Dorsolateral prefrontal cortex (tissue), 122 donors: ENCODE measurements at places on chromosomes 6 and 20.

GRCh38 chr6:159467473-159468041 lies 225.5 kb downstream of the SOD2 start:
- no peak for DNase-seq

DNA sequence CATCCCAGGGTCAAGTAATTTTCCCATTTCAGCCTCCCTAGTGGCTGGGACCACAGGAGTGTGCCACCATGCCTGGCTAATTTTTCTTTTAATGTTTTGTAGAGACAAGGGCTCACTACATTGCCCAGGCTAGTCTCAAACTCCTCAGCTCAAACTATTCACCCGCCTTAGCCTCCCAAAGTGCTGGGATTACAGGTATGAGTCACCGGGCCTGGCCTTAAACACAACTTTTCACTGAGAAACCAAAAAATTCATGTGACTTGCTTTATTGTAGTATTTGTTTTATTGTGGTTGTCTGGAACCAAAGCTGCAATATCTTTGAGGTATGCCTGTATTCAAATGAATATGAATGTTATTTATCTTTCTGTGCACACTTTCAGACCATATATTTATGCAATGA lies 72.2 kb downstream of the RWDD2A start:
- DNase-seq = no peak

DNA sequence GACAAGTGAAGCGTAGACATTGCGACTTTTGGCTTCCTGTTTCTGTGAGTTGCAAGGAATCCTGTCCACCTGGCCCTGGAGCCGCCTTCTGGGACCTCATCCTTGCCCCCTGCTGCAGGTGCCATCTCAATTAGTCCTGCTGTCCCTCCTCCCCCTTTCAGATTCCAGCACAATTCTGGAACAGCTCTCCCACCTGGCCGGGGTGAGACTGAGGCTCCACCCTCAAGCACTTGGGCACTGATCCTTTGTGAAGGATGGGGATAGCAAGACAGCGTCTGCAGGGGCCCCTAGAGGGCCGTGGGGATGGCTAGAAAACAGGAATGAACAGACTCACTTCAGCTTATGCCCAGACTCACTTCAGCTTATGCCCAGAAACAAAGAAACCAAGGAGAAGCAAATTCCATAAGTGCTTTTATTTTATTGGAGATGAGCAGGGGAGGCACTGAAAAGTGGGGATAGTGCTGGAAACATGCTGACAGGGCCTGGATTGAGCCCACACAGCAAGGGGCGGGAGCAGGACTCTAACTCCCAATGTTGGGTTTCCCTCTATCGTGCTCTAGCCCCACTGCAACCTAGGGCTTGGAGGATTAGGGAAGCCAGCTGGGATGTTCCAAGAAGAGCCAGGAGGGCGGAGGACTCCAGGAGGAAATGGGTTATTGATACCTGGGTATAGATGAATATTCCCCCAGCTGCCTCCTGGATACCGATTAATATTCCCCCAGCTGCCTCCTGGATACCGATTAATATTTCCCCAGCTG lies 1.4 kb downstream of the C6orf15 start:
- no peak for DNase-seq

DNA sequence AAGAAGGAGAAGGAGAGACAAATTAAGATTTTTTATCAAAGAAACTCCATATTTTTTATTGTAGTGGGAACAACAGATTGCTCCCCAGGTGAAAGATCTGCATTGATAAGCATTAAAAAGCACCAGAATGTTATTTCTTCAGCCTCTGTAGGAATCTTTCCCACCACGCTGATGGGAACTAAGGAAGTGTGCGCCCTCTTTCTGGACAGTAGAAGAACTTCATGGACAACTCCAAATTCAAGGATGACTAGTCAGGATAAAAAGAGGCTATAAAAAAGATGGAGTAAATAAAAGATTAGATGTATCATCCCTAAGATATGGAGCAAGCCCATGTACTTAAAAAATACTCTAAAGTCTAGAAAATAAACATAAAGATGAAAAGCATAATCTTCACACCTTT lies 45.8 kb upstream of the PAK5 start:
- no peak for DNase-seq

- no peak for DNase-seq
Measured at GRCh38 chr6:170221753-170222400, 69.0 kb downstream of the DLL1 start.

DNA sequence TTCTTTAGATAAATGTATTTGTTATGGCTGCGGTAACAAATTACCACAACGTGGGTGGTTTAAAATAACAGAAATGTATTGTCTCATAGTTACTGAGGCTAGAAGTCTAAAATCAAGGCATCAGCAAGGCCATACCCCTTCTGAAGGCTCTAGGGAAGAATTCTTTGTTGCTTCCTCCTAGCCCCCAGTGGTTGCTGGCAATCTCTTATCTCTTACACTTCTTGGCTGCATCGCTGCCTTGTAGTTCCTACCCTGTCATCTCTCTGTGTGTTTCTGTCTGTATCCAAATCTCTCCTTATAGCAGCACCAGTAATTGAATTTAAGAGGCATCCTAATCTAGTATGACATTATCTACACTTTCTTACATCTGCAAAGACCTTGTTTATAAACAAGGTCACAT lies 534.7 kb downstream of the PHF3 start:
- DNase-seq = no peak
